Thoracic aorta (tissue), 2 donors: ENCODE measurements at places on chromosomes 3 and 15. TPM values are rescaled to one million over a fixed set of nuclear protein-coding genes. Genes with fewer than 3 reads are reported as not detected.

- H3K4me1 ChIP-seq, result peaks cover 14% of the 10 kb centered on the region
- no peaks in the 10 kb centered on the region for H3K36me3 ChIP-seq
- H3K27ac ChIP-seq, result no peak overlapping the region
- no peak overlapping the region for H3K4me3 ChIP-seq
- no peak for DNase-seq
- H3K27me3 ChIP-seq, result no peaks in the 10 kb centered on the region
Measured at GRCh38 chr3:122952520-122952919, 75.0 kb downstream of the SEMA5B start.

DNA sequence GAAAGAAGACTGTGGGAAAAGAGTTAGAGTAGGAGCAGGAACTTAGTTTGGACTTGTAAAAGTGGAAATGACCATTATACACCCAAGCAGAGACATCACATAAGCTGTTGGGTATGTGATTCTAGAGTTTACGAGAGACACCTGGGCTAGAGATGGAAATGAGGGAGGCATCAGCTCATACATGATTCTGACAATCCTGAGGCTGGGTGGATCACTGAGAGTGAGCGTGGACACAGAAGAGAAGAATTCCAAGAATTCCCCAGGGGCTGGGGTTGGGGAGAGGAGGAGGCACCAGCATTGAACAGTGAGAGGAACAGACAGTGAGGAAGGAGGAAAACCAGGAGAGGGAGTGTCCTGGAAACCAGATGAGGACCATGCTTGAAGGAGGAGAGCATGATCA is 113.5 kb downstream of the KCNAB1 start:
- DNase-seq, result no peak
- H3K27ac ChIP-seq, result no peak overlapping the region
- no peaks in the 10 kb centered on the region for H3K36me3 ChIP-seq
- H3K4me1 ChIP-seq, result peaks cover 22% of the 10 kb centered on the region
- H3K27me3 ChIP-seq, result no peaks in the 10 kb centered on the region

DNA sequence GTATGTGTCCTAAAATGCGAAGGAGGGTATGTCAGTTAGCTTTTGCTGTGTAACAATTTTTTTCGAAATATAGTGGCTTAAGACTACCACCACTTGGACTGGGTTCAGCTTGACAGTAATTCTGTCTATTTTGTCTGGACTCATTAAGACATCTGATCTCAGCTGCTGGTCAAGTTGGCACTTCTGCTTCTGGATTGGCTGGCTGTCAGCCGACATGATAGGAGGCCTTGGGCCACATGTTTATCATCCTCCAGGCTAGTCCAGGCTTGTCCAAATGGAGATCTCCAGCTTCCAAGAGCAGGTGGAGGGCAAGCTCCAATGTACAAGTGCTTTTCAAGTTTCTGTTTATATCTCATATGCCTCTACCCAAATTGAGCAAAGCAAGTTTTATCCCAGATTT is 95.9 kb downstream of the GALK2 start:
- H3K36me3 ChIP-seq, result no peaks in the 10 kb centered on the region
- no peak for DNase-seq
- peaks cover 4% of the 10 kb centered on the region for H3K4me1 ChIP-seq
- H3K4me3 ChIP-seq, result no peak overlapping the region

DNA sequence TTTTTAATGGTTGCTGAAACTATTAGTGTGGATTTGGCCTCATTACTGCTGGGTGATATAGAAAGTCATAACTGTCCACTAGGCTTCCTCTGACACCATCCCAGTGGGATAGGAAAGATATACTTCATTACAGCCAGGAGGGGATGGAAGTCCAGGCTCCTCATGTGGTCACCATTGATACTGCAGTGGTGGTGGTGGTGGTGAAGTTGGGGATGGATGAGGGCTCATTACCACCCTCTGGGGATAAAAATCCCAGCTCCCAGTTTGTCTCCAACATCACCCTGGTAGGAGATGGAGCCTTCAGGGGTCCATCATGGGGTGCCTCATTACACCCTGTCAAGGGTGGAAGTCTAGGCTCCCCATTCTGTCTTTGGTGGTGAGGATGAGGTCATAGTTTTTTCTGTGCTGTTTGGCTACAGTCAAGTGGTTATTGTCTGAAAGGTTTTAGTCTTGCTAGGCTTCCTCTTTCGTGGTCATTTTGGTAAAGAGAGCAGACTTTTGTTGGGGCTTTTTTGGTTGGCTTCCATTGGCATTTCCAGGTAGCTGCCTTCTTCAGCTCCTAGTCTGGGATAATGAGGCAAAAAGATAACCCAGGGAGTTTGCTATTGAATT is 30.1 kb upstream of the FILIP1L start:
- H3K4me3 ChIP-seq, result no peak overlapping the region
- no peak overlapping the region for H3K27ac ChIP-seq
- DNase-seq, result no peak
- H3K27me3 ChIP-seq, result no peaks in the 10 kb centered on the region
- no peaks in the 10 kb centered on the region for H3K36me3 ChIP-seq

- H3K27me3 ChIP-seq, result no peaks in the 10 kb centered on the region
- no peak overlapping the region for H3K4me3 ChIP-seq
- no peaks in the 10 kb centered on the region for H3K36me3 ChIP-seq
Measured at GRCh38 chr3:190166948-190167347, 46.3 kb upstream of the P3H2 start.

- DNase-seq, result no peak
- H3K4me3 ChIP-seq, result no peak overlapping the region
Measured at GRCh38 chr3:100880845-100881244, 112.4 kb downstream of the ABI3BP start.

GRCh38 chr15:65286069-65286703 is 497 bp downstream of the PARP16 start:
- H3K36me3 ChIP-seq, result no peaks in the 10 kb centered on the region
- H3K27me3 ChIP-seq, result no peaks in the 10 kb centered on the region
- H3K4me3 ChIP-seq, result peak overlapping the region; percentile 96
- DNase-seq, result no peak
- peaks cover 2% of the 10 kb centered on the region for H3K4me1 ChIP-seq
- peak overlapping the region; percentile 92 for H3K27ac ChIP-seq

The IGDCC3 gene
- total RNA-seq, result not detected

The CLDN18 gene
- 7.3 TPM for total RNA-seq
